ENCODE measurements at places on chromosomes 4 and X.

- DNase-seq: peak; percentile 26
Observed at GRCh38 chr4:158371158-158371557, 150.5 kb upstream of the RXFP1 start.

DNA sequence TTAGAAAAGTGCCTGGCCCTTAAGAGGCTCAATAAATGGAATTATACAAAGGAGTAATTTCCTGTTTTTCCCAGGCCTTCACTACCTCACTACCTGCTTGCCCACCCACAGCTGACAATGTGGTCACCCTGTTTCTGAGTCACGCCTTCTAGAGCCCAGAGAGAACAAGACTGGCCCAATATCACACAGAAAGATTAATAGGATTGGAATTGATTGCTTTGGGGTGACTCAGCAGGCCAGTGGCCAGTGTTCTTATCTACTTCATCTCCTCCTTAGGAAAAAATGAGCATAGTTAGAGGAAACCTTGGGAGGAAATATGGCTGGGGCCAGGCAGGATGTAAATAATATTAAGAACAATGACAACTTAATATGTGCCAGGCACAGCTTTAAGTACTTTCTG, 4.5 kb upstream of the FGF16 start:
- DNase-seq: peak; percentile 54

- DNase-seq: no peak
Observed at GRCh38 chrX:113389846-113390245, 549.2 kb upstream of the AMOT start.

GRCh38 chr4:41391271-41391670, 134.5 kb downstream of the UCHL1 start:
- DNase-seq: no peak

- DNase-seq: no peak
Observed at GRCh38 chr4:156754832-156755570, 216.6 kb downstream of the PDGFC start.

DNA sequence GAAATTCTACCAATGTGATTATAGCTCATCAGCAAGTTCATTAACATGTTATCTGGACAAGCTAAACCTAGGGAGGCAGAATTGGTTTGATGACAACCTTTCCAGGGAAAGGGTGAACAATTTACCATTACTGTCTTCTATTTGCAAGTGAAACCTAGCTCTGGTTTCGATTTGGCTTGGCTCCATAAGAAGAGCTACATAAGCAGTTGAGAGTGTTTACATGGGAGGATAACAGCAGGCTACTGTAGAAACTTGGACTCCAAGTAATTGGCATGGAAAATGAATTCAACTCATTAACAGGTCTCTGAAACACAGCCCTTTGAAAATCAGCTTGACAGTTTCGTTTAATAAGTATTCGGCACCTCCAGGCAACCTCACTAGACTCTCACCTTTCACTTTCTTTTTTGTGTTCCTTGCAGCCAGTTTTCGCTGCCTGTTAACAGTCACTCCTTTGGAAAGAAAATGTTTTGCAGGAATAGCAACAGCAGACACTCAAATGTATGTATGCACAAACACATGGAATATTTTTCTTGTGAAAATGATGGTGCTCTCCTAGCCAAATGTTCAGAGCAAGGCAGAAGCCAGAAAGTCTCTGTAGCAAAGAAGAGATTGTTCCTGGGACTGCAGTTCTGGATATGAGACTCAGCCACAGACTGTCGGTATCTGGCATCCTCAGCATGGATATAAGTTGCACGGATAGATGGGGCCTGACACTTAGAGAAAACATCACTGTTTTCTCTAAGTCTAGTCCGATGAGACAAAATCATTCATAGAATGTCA, 27.5 kb downstream of the POU3F4 start:
- DNase-seq: no peak
